ENCODE measurements at places on chromosomes 3 and 15.
A peak's percentile ranks its signal among the peaks of the same experiment; 100 is the strongest.

- DNase-seq = no peak
Observed at GRCh38 chr3:43038010-43038409, 58.9 kb downstream of the GASK1A start.

GRCh38 chr3:88231207-88231606, 81.4 kb downstream of the C3orf38 start:
- peak; percentile 26 for DNase-seq

DNA sequence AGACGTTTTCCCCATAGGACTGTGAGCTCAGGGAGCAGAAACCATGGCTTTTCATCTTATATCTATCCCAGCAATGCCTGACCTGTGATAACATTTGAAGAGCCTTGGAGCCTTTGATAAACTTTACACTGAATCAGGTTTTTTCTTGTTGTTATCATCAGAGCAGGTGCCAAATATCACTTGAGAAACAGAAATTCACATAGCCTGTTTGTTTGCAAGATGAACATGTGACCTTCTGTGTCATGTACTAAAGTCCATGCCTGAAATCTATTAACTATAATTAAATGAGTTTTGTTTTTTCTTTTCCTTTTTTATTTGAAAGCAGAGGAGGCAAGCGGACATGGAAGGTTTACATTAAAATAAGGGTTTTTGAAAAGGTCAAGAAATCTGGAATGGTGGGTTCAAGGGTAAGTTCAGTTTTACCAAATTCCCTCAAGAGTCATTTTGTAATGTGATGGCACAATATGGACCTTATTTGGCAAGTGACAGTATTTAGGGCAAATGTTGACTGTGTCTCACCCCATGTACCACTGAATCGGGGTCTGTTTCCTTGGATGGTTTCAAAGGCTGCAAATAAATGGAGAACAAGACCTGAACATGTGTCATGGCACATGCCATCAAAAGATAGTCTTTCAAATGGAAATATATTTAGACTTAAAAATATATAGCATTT, 90.7 kb downstream of the NEK10 start:
- no peak for DNase-seq

DNA sequence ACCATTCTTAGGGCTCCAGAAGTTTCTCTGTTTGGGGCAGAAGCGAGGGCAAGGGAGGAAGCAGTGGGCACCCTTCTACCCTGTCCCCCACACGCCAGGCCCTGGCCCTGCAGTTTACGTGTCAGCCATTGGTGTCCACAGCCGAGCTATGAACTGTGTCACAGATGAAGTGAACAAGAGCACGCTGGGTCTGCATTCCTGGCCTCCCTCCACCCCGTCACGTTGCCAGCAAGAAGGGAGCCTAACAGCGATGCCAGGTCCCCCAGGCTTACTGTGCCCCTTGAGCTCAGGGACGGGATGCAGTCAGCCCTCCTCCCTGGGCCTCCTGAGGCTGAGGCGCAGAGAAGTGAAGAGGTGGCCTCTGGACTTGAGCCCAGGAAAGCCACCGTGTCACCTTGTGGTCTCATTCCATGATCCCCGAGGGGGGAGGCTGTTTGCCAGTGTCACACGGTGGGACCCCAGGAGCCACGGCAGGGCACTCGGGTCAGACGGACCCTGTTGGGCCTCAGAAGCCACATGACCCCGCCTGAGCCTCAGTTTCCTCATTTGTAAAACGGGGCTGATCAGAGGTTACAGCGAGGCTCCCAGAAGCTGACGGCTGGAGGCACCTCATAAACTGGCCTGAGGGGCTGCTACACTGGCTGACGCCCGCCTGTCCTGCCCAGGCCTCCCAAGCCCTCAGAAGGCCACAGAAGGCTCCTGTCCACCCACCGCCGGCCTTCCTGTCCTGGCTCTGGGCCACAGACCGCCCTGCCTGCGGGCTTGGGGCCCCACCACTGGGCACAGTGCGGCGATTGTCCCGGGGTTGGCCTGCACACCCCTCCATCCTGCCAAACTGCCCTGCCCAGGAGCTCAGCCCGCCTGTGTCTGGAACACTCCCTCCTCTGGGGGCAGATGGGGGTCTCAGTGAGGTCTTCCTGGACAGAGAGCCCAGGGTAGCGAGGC, 18.6 kb downstream of the IQSEC1 start:
- DNase-seq = no peak

GRCh38 chr3:11635680-11636393, 7.9 kb downstream of the VGLL4 start:
- DNase-seq = no peak

DNA sequence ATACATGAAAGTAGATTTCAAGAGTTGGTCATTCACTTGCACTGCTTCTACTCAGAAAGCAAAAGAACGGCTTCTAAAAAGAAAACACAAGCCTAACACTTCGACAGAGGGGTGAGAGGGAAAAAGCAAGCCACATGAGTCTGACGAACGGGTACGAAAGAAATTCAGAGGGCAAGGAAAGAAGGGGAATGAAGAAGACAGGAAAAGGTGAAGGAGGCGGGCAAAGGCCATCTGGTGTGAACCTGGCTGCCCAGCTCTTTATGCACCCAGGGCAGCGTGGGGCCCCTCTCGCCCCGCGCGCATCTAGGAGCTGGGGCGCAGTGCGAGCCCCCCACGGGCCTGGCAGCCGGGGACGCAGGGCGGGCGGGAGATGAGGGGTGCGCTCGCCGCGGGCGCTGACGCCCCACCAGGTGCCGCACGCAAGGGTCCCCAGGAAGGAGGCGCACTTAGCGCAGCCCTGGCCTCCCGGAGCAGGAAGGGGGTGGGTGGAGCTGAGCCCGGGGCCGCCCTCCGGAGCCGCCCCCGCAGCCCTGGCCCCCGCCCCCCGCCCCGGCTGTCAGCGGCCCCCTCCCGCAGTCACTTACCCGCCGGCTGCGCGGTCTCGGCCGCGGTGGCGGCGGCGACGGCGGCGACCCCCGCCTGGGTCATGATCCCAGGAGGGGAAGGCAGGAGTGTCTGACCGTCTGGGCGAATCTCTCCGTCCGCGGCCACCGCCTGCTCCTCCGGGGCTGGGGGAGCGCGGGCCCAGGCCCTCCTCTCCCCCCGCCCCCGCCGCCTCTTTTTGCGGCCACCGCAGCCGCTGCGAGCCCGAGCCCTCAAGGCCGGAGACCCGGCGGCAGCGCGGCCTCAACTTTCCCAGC, at the start of gene USF3:
Gene USF3, minus strand, starts transcription at position 857 of the 860 bp plus-strand sequence. CDS start 21,764 bp downstream, outside the sequence.
- no peak for DNase-seq

DNA sequence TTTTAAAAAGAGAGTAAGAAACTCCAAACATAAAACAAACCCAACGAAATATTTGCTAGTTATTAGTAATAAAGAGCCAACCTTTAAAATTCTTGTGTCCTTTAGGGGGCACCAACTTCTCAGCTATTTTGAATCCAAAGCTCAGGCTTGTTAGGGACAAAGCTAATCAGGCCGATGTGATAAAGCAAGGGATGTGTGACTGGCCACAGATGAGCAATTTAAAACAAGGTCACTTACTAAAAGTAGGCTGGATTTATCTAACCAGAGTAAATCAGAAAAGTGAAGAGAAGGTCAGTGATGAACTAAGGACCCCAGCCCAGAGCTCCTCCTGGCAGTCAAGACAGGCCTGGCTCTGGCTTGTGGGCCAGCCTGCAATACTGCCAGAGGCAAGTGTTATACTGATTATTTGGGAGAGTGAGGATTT, 108.5 kb downstream of the CYP19A1 start:
- peak; percentile 54 for DNase-seq
